ENCODE measurements at places on chromosomes 1 and 21.

GRCh38 chr1:23774174-23774880 is 3.9 kb upstream of the PITHD1 start:
- DNase-seq: no peak

- DNase-seq: no peak
These were observed 63.5 kb downstream of the AKT3 start for GRCh38 chr1:243786531-243786930.

GRCh38 chr1:183287191-183287675 is 101.2 kb downstream of the LAMC2 start:
- peak; percentile 33 for DNase-seq

DNA sequence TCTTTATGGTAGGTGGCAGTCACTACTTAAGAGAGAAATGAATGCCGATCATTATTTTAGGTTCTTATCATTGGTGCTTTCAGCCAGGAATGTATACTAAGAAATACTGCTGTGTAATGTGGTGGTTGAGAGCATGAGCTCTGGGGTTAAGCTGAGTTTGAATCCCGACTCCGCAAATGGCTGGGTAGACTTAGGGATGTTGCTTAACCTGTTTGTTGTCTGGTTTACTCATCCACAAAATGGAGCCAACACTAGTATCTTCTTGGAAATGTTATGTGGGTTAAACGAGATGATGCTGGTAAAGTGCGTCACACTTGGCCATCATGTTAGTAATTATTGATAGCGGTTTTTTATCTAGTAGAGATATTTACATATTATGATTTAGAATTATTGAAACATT is 83.8 kb downstream of the WDR3 start:
- no peak for DNase-seq

DNA sequence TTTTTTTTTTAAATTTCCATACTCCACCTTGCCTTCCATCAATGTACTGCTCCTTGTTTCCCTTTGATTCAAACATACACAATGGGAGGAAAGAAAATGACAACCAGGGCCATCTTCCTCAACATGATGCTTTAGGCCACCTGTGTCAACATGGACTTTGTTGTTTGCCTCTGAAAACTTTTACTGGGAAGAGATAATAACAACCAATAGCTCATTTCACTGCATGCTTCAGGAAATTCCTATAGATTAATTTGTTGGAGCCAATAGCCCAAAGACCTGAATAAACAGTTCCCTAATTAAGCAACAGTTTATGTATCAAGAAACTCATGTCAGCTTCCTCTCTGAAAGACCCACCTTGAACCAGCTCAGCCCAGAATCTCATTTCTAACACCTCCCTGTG is 3.2 kb downstream of the KRTAP15-1 start:
- DNase-seq: no peak

GRCh38 chr1:19365721-19366120 is 53.6 kb downstream of the SLC66A1 start:
- no peak for DNase-seq

DNA sequence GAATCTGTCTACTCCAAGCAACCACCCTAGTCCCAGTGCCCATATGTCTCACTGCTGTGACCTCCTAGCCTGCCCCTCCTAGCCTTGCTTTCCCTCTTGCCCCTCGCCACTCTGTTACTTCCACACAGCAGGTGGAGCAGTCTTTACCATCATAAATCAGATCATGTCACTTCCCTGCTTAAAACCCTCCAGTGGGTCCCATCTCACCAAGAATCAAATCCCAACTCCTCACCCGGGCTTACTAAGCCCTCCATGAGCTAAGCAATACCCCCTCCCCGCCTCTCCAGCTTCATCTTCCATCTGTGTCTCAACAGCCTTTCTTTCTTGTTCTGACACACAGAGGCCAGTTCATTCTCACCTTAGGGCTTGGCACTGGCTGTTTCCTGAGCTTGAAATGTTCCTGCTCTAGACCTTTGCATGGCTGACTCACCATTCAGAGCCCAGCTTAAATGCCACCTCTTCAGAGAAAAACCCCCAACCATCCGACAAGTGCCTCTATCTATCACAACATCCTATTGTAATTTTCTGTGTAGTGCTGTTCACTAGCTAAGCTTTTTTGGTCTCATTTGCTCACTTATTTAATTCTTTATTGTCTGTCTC is 22.3 kb downstream of the KNCN start:
- no peak for DNase-seq

DNA sequence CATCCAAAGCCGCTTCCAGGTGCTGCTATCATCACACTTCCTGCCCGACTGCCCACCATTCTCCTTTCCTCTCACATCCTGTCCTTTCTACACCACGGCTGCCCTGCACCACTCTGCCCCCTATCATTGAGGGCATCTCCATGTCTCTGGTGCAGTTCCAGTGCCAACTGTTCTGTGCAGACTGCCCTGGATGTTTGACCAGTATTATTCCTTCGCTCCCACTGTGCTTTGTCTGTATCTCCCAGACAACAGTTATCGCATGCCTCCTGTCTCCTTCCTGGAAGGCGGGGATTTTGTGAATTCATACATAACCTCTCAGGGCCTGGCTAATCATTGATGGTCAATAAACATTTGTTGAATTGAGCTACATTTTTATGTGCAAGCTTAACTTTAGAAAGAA is 63.6 kb upstream of the GNG12 start:
- DNase-seq: no peak

GRCh38 chr1:12665511-12665910 is 21.6 kb downstream of the AADACL4 start:
- no peak for DNase-seq

GRCh38 chr1:167797015-167797414 is 75.2 kb downstream of the MPZL1 start:
- peak; percentile 83 for DNase-seq

DNA sequence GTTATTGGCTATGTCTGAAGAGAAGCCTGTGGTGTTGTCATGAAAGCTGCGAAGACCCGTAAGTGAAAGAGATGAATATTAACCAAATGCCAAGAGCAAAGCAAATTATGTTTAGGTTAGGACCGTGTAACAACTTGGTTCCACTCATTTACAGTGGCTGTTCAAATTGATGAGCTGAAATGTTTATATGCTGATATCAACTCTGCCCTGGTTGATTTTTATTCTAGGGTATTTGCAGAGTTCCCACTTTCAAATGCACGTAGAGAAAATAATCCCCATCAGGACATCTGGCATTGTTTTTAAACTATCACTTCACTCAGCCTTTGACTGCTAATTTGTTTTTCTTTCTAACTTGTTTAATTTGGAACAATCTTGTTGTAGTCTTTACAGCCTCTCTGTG is 581.6 kb upstream of the ADAMTS5 start:
- no peak for DNase-seq

- no peak for DNase-seq
These were observed 1.9 kb upstream of the MYBPH start for GRCh38 chr1:203177470-203178039.

- no peak for DNase-seq
These were observed 8.5 kb downstream of the PDZK1IP1 start for GRCh38 chr1:47181095-47181954.

GRCh38 chr1:149929856-149930255 is 2.3 kb upstream of the SF3B4 start:
- no peak for DNase-seq

All from skin of body (tissue), 3 donors.